ENCODE measurements at places on chromosomes 6 and 20.

DNA sequence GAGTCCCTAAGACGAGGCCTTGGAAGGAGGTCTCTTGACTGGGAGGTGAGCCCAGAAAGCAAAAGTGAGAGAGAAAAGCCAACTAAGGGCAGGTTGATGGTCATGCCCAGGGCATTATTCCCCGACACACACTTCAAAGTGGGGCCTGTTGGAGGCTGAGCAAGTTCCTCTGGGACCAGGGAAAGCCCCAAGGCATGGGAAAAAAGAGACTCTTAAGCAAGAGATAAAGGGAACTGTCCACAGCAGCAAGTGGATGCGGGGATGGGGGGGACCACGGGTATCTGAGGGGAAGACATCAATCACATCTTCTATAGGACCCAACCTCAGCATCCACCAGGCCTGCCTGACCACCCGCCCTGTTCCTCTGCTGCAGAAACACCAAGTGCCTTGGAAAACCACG, 119.9 kb upstream of the MAFB start:
- no peak for DNase-seq

DNA sequence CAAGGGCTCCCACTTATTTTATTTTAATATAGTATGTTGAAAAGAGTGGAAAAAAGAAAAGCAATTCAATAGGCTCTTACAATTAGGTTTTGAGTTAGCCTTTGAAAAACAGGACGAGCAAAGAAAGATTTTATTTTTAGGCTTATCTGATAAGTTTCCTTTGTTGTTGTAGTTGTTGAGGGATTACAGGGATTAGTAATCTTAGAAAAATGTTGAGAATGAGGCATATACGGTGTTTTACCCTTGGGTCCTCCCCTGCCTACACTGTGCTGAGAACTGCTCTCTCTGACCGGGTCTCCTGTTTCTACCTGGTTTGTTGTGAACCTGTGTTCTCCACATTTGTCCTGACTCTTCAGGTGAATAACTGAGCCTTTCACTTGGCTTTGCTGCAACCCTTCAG, 16.7 kb downstream of the TRAPPC3L start:
- no peak for DNase-seq

GRCh38 chr6:153034139-153034538, 31.6 kb upstream of the MTRF1L start:
- no peak for DNase-seq

DNA sequence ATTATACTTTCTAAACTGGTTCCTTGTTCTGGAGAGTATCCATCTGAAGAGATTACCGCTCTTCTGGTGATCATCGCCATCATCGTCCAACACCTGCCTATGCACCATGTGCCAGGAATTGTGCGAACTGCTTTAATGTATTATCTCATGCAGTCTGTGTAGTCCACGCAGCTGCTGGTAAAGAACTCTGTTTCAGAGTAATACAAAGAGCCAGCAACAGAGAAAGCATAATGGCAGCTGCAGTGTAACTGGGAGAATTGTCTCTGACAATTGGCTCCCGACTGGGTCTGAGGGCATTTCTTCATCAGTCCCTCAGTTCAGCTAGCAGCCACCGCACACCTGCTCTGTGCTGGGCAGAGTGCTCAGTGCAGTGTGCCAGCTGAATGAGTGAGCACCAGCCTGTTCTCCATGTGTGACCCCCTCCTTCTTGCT, 383.4 kb downstream of the GRIK2 start:
- no peak for DNase-seq

GRCh38 chr6:27795697-27796494, 116.3 kb downstream of the OR2B2 start:
- DNase-seq: peak; percentile 93

DNA sequence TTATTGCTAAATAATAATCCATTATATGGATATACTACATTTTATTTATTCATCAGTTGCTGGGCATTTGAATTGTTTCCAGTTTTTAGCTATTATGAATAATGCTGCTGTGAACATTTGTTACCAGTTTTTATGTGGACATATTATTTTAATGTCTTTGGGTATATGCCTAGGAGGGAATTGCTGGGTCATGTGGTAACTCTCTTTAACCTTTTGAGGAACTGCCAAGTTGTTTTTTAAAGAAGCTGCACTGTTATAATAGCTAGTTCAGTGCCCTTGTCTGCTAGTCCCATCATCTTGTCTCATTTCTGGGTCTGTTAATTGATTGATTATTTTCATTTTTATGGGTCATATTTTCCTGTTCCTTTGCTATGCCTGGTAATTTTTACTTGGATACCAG, 56.3 kb downstream of the FOXO3 start:
- no peak for DNase-seq

GRCh38 chr6:80535914-80536565, 429.6 kb downstream of the BCKDHB start:
- no peak for DNase-seq

DNA sequence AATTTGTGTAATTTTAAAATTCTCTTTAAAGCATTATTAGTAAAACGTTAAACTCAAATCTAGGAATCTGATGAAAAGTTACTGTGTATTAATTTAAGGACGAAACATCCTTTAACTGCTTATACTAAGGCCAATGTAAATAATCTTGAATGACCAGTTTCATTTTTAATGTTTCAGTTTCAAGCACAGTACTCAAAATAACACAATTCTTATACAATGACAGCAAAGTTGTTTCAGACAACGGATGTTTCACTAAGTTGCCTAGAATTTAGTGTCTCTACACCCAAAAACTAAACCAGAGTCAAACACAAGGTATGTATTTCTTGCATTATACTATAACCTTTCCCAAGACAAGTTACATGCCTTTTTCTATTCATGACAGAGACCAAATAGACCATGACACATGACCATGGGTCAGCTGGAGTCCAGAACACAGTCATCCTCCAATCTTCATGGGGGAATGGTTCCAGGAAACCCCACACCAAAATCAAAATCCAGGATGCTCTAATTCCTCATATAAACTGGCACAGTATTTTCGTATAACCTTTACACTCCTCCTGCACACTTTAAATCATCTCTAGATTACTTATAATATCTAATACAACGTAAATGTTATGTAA, 7.7 kb downstream of the PHIP start:
- no peak for DNase-seq

GRCh38 chr6:80376411-80376810, 269.9 kb downstream of the BCKDHB start:
- DNase-seq: no peak

DNA sequence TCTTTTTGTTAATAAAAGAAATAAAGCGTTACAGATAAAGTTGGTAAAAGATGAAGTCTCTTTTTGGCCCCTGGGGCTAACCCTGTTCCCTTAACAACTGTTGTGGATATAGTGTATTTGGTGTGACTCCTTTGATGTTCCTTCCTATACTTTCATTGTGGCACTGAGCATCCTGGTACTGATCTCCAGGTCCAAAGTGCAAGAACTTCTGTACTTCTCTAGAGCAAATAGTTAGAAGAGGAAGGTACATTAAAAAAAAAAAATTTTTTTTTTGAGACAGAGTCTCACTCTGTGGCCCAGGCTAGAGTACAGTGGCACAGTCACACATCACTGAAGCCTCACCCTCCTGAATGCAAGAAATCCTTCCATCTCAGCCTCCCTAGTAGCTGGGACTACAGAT, 6.2 kb downstream of the POFUT1 start:
- no peak for DNase-seq

- DNase-seq: no peak
Measured at GRCh38 chr20:48608756-48609155, 219.0 kb downstream of the PREX1 start.

- no peak for DNase-seq
Measured at GRCh38 chr20:58449681-58450221, 60.7 kb downstream of the VAPB start.

DNA sequence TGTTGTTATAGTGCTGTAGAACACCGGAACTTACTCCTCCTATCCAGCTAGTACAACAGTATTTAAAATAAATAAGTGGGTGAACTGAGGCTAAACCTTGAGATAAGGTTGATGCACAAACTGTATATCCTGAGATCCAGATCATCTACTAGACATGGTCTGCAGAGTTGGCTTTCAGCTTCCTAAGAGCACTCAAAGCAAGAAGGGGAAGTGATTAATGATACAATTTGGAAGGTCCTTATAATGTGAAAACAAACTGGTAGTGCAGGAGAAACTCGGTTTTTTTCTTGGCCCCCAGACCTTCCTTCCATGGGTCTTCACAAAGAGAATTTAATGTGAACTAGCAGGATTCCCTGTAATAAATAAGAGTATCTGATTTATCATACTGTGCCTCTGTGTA, 27.4 kb upstream of the RREB1 start:
- no peak for DNase-seq

- no peak for DNase-seq
Measured at GRCh38 chr20:5586720-5587119, 163.5 kb upstream of the SHLD1 start.

- DNase-seq: peak; percentile 29
Measured at GRCh38 chr20:63968928-63969760, 586 bp downstream of the ZNF512B start.

GRCh38 chr6:34020807-34021553, 124.9 kb downstream of the GRM4 start:
- no peak for DNase-seq

DNA sequence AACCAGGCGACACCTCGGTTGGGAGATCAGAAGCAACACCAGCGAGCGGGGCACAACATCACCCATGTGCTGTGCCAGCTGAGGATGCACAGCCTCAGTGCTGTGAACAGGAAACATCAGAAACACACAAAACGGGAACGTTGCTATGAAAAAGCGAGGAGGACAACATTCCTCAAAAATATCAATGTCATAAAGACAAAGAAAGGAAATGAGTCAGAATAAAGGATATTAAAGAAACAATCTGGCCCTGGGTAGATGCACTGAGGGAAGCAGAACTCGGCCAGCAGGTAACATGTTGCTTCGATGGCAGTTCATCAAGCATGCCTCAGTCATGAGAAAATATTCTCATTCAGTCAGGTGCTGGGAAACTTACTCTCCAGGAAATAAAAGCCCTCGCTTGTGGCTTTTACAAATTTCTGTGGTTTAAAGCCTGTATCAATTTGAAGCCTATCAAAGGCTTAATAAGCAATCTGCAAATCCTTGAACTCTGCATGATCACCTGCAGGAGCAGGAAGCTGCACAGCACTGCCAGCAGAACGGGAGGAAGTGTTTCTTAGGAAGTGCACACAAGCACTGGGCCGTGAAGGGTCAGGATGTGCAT, 77.5 kb downstream of the GINS1 start:
- no peak for DNase-seq

- no peak for DNase-seq
Measured at GRCh38 chr6:37280162-37280887, 22.4 kb upstream of the TMEM217 start.

GRCh38 chr20:52193133-52193532, 1.6 kb upstream of the ZFP64 start:
- no peak for DNase-seq

GRCh38 chr20:17666481-17666880, 15.6 kb downstream of the RRBP1 start:
- no peak for DNase-seq

DNA sequence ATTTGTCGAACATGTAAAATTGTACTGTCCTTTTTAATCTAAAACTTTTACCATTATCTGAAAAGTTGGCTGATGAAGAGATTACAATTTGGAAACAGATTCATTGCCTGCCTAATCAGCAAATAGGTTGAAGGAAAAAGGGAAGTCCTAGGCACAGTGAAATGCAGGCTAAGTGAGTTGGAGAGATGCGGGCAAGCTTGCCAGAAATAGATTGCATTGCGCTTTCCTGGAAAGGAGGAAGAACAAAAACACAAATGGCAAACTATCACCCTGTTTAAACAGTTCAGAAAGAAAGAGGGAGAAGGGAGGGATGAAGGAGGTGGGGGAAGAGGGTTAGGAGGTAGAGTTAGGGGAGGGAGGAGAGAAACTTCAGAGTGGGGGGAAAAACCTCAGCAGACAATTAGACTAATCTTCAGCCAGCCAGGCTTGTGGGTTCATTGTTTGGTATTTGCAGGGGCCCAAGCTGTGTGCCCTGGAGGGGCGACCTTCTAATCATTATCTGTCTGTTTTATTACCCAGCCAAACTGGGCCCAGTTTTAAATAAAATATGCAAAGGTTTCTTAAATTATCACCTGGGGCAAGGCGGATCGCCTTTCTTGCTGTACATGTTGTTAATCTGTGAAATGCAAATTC, 465.2 kb downstream of the TFAP2B start:
- no peak for DNase-seq

GRCh38 chr20:54589402-54590030, 114.1 kb downstream of the DOK5 start:
- no peak for DNase-seq

DNA sequence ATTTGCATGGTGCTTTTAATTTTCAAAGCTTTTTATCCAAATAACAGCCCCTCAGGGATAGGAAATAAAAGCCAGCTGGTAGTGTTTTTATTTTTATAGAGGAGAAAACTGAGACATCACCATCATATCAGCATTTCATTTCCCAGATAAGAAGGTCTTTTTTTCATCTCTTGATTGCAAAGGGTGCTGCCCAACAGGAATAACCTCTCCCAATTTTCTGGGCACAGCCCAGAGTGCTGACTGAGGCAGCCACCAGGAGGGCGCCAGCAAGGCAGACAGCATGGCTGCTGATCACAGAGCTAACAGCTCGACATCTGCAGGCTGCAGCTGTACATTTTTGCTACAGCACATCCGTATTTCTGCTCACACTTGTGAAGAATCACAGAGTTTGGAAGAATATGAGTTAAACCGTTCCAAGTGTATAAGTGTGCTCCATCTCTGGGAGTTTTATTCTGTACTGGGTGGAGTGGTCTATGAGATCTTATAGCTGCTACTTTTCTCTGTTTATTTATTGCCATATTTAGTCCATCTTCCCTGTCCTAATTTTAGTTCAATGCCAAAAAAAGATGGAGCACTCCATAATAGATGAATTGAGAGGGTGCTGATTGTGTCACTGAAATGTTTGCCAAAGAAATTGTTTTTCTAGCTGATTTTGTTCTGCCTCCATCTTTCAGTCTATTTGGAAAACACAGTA, 85.5 kb upstream of the C20orf144 start:
- DNase-seq: no peak

DNA sequence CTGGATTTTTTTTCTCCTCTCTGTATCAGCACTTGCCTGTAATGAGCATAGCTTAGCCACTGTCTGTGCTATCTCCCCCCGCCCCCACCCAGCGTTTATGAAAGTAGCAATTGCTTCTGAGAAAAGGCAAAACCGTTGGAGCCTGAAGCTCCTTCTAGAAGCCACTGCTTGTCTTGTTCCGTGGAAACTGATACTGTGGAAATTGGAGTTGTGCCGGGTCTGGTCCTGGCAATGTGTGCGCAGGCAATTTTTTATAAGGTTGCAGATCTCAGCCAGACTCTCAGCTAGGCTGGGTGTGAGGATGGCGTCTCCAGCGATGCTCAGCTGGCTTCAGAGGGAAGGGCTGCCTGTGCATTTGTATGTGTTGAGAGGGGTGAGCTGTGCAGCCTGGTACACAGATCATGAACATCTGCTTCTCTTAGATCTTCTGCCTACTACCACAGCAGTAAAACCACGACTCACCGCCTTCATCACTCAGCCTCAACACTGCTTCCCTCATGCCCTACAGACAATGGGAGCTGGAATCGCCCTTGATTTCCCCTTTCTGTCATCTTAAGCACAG, 72.4 kb upstream of the GTSF1L start:
- no peak for DNase-seq

- DNase-seq: no peak
Measured at GRCh38 chr6:19934996-19935591, 97.9 kb downstream of the ID4 start.

GRCh38 chr20:61723529-61724257, 342.0 kb downstream of the TAF4 start:
- DNase-seq: no peak

- no peak for DNase-seq
Measured at GRCh38 chr20:63327231-63327745, 33.9 kb downstream of the CHRNA4 start.

GRCh38 chr20:39875492-39876110, 813.4 kb downstream of the MAFB start:
- no peak for DNase-seq

GRCh38 chr6:137094411-137095008, 49.7 kb upstream of the IL20RA start:
- peak; percentile 70 for DNase-seq

Measured in CD4-positive, alpha-beta T cell treated with Interleukin-2 at 100 ng/mL for 4 hours (primary cell).